ENCODE measurements at places on chromosomes 2 and 18.
A peak's percentile ranks its signal among the peaks of the same experiment; 100 is the strongest.

GRCh38 chr2:226187616-226188015, 612.0 kb downstream of the IRS1 start:
- DNase-seq: no peak

DNA sequence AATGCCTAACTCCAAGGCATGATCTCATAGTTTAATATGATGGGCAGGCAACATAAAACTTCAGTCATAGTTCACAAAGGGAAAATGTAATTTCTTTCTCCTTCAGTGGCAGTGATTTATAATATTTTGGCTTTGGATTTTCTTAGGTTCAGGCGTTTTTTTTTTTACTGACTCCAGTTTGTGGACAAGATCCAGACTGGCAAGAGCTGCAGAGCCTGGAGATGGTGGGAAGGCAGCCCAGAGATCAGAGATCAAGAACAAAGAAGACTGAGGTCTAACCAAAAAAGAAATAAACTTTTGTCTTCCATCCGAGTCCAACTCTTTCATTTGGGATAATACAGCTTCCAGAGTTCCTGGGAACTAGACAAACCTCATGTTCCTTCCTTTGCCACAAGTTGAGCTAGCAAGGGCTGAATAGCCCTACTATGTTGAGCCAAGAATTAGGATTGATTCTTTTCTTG, 215.3 kb upstream of the SETBP1 start:
- no peak for DNase-seq

GRCh38 chr18:48345596-48345995, 63.6 kb downstream of the ZBTB7C start:
- peak; percentile 64 for DNase-seq

DNA sequence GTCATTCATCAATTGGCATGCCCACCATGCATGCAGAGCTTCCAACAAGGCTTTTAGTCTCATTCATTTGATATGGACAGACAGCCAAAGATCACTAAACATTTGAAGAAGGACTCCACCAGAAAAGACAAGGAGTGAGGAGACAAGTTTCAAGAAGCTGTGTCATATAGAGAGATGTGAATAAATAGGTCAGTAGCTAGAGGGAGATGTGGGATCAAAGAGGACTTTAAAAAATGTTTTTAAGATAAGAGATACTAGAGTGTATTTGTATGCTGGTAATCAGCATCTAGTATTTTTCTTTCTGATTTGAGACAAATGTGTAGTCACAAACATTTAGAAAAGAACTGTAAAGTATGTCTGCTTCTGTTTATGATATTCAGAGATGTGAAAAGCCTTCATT, 48.5 kb downstream of the ANTXR1 start:
- DNase-seq: no peak

DNA sequence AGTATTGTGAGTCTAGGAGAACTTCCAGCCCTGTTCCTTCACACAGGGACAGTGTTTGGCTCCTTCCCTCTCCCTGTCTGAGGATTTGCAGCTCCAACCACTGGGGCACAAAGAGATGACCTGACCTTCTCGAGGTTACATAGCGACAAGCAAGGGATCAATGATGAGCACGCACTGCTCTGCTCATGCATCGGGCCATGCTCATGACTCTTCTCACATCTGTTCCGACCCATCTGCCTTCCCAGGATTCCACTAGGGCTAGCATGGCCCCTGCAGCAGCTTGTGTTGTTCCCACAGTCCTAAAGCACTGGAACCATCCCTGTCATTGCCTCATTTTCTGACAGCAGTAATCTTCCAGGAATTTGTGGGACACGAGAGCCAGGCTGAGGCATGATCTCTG, 78.8 kb upstream of the ARHGAP28 start:
- no peak for DNase-seq

DNA sequence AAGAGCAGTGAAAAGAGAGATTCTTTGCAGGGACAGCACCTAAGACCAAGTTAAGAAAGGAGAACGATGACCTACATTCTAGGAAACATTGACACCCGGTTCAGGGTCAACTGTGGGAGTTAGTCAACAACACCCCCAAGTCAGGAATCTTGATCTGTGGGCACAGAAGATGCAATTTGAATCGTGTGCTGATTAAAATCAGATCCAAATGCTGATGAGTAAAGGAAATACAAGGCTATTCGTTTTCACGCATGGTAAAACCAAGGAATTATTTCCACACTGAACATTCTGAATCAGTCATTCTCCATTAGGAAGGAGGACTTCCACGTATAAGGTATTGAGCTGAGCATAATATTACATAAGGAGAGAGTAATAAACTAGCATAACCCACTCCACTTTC, 124.2 kb downstream of the COPS8 start:
- DNase-seq: no peak

DNA sequence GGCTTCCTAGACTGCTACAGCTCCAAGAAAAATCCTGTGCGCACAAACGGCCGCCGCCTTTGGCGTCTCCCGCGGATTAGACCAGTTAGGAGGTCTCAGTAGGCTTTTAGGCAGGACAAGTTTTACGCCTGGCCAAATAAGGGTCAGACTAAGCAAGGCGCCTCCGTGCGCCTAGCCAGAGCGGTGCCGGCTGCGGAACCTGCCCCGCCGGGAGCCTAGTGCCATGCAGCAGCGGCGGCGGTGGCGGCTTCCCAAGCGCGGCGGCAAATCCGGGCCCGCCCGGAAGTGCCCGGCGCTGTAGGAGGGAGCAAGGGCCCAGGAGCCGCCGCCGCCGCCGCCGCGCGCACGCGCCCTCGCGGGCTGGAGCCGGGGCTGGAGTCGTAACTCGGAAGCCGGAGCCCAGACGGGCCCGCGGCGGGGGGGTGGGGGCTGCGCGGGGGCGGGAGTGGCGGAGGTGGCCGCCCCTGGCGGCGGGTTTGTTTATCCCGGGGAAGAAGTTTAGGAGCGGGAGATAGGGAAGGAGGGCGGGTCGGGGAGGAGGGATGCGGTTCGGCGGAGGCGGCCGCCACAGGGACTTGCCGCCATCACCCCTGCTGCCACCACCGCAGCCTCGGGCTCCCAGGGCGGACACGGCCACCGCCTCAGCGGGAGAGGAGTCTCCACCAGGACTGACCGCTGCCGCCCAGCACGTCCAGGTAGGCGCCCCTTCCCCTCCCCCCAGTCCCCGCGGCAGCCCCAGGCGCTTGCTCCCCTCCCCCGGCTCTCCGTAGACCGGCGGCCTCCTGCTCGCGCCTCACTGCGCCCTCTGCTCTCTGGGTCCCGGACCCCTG, at the start of gene SPOPL:
Gene SPOPL (plus strand): TSS at position 346 of the 830 bp plus-strand sequence. CDS start 48,447 bp downstream, outside the sequence.
- DNase-seq: peak; percentile 88

DNA sequence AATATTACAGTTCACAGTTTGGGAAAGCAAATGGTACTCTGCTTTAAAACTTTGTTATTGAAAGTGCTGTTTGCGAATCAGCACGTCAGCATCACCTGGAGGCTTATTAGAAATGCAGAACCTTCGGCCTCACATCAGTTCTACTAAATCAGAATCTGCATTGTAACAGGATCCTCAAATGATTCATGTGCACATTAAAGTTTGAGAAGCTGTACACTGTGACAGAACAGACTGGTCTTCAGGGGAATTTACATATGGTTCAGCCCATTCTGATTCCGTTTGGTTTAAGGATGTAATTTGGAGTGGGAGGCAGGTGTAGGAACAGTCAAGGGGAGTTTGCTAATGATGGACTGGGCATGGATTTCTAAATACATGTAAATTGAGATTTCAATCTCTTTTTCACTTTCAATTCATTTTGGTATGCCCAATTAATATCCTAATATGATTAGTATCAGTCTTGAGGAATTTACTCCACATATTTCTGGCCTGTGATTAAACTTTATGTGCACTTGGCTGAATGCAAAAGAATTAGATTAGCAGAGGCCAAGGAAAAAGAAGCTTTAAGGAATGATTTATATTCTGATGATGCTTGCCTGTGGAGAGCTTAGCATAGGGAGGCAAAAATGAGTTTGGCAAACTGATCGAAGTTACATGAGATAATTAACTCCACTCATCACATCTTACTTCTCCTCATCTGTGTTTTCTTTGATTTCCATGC, 248.8 kb downstream of the XIRP2 start:
- no peak for DNase-seq

DNA sequence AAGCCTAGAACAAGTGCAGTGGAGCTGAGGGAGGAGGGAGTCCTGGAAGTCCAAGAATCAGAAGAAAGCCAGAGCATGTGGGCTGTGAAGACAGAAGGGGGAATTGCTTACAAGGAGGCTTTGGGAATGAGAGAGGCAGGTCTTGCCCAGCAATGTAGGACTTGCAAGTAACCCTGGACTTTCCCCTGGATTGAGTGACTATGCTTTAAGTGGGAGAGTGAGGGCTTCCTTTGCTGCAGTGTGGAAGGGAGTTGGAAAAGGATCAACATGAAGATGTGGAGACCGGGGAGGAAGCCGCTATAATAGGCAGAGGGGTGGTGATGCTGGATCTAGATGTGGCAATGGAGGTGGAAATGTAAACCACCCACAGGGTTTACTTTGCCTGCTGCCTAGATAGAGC, 13.8 kb upstream of the SCYGR1 start:
- no peak for DNase-seq

DNA sequence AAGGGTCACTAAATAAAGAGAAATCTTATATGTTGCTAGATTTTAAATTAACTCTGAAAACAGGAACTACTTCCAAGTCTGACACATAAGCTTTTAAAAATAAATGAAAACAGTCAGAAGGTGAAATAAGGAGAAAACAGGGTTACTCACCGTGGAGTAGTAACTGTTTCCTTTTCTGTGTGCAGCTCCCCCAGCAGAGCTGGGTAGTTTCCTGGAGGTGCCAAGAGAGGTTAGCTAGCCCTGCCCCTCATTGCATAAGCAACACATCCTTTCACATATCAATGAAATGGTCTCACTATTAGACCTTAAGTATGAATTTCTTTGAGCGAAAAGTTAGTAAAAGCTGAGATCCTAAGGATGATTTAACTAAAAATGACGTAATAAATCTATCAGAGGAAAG, 54.0 kb upstream of the GPR75 start:
- no peak for DNase-seq

DNA sequence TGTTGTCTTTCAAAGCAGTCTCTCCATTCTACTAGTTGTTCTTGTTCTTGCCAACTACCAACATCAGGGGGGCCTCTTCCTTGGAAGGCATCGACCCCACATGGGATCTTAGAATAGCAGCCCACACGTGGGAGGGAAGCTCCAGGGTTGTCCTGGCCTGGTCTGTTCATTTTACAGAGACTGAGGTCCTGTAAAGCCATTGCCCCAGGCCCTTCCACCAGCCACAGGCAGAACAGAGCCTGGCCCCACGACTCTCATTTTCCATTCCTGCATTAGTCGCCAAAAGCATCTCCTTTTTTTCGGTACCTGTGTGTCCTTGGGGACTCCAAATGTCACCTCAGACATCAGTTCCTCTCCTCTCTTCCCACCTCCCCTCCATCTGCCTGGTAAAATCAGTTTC, 28.0 kb downstream of the CNGA3 start:
- no peak for DNase-seq

DNA sequence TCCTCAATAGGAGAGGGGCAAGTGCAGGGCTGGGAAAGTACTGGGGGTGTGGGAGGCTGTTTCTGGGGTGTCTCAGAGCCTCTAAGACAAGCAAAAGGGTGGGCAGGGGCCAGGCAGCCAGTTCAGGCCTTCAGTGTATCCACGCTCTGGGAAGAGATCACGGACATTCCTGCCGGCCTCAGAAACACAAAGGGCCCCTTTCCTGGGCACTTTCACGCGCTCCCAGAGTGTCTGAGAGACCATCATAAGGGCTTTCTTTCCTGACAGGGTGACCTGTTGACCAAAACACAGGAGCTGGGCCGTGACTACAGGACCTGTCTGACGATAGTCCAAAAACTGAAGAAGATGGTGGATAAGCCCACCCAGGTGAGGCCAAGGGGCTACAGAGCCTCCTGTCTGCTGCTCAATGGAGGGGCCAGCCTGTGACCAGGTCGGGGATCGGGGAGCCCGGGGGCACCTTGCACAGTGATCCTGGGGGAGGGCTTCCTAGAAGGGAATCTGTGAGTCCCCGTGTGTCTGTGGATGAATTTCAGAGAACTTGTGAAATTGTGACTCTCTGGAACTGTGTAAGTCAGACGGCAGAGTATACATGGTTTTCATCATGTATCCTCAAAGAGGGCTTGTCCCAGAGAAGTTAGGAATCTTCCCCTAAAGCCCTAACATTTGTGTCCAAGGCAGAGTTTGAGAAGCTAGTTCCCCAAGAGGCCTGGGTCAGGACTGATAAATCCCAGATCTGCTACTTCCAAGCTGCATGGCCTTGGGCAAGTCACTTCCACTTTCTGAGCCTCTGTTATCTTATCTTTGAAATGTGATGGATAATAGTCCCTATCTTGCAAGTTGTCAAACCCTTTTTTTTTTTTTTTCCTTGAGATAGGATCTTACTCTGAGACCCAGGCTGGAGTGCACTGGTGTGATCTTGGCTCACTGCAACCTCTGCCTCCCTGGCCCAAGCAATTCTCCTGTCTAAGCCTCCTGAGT, 1.8 kb downstream of the GNLY start:
- no peak for DNase-seq

DNA sequence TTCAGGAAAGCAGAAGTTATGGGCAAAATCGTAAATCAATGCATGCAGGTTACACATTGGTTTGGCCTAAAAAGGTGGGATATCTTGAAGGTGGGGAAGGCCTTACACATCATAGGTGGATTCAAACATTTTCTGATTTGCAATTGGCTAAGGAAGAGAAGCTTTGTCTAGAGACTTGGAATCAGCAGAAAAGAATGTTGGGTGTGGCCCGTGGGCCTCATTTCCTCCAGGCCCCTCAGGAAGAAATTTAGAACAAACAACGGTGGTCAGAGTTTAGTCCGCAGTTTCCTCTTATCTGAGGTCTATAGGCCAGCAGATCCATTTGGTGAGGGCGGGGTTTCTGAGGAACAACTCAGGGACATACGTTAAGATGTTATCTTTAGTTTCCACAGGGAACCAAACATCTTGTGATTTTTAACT, 50.9 kb upstream of the AFF3 start:
- DNase-seq: no peak

DNA sequence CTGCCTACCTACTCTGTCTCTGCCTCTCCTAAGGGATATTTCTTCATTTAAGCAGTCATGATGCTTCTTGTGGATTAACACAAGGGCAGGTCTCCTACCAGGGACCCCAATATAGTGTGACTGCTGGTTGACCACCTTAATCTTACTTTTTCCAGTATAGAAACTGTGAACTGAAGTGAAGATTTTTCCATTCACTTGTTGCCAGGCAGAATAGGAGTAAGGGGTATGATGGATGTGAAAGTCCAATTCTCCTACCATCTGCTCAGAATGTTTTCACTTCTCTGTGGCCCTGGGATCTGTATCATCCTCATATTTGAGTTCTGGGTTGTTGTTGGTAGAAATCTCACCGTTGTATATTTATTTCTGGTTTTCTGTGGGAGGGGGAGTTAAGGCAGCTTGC, 247.8 kb downstream of the WDPCP start:
- DNase-seq: no peak

DNA sequence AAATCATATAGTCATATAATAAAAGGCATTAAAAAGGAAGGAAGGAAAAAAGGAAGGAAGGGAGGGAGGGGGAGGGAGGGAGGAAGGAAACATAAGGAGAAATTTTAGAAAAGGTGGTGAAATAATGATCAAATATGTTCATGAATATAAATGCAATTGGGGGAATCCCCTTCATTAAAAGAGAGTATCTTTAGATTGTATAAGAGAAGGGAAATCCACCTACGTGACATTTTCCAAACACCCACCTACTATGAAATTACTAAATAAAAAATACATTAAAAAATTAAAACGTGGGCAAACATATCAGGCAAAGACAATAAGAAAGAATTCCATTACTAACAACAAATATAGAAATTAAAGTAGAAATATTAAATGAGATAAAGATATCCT, 203.4 kb upstream of the PARD3B start:
- DNase-seq: no peak

- DNase-seq: no peak
Measured at GRCh38 chr18:80173060-80173459, 64.0 kb downstream of the ADNP2 start.

All from Peyer's patch (tissue), 4 donors.